G401 (cell line): ENCODE measurements at places on chromosomes 13 and 19. TPM values are rescaled to one million over a fixed set of nuclear protein-coding genes. Genes with fewer than 3 reads are reported as not detected.

GRCh38 chr13:27696731-27697130, 75.0 kb downstream of the POLR1D start:
- no peak for DNase-seq

GRCh38 chr19:48196321-48196763, 25.9 kb downstream of the ZSWIM9 start:
- DNase-seq = no peak

GRCh38 chr19:27738569-27739193, 1474.3 kb downstream of the UQCRFS1 start:
- DNase-seq = no peak

GRCh38 chr19:42313840-42314755, 989 bp downstream of the TMEM145 start:
- peak; percentile 58 for DNase-seq

GRCh38 chr19:16117594-16118033, 5.9 kb downstream of the RAB8A start:
- DNase-seq = no peak

The ZNF610 gene
- total RNA-seq = 0.47 TPM in 1 of 2 replicates, not detected in the other

The MBD3L2 gene
- 2.3 and 9.6 TPM in 2 replicates for total RNA-seq
